ENCODE measurements at places on chromosomes 2 and 18.

DNA sequence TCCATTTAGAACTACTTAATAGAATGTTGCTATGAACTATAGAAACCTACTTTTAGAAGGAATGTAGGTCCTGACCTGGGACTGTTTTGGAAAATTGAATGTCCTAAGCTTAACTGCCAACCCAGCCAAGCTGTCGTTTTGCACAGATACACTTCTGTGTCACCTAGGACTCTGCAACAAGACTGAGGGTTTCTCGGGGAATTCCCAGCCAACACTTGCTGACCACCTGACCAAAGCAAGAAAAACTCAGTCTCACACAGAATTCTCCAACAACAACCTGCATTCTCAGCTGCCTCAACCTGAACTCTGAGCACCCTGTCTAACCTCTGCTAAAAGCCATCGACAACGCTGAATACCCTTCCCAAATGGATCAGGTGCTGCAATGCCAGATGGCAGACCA lies 128.2 kb downstream of the SS18 start:
- DNase-seq: no peak
- no peaks in the 10 kb centered on the region for H3K4me1 ChIP-seq
- no peak overlapping the region for H3K27ac ChIP-seq

- H3K27me3 ChIP-seq: no peaks in the 10 kb centered on the region
- DNase-seq: no peak
- H3K36me3 ChIP-seq: no peaks in the 10 kb centered on the region
Observed at GRCh38 chr18:35905436-35905835, 67.0 kb upstream of the RMP24 start.

- H3K4me1 ChIP-seq: peaks cover 77% of the 10 kb centered on the region
- H3K27ac ChIP-seq: peak within 1 kb of the TSS; percentile 89
- H3K4me3 ChIP-seq: peak within 1 kb of the TSS; percentile 77
- no peak for DNase-seq
Observed at GRCh38 chr2:27078267-27079194, at the start of gene EMILIN1. EMILIN1 (plus strand) TSS chr2:27078615; CDS start chr2:27079066, 451 bp downstream.

- DNase-seq: no peak
- H3K36me3 ChIP-seq: no peaks in the 10 kb centered on the region
- H3K27ac ChIP-seq: peak overlapping the region; percentile 70
- H3K4me1 ChIP-seq: peaks cover 18% of the 10 kb centered on the region
- H3K27me3 ChIP-seq: no peaks in the 10 kb centered on the region
Observed at GRCh38 chr2:25228848-25229278, 60.5 kb upstream of the POMC start.

- no peak overlapping the region for H3K27ac ChIP-seq
- DNase-seq: no peak
- H3K36me3 ChIP-seq: peaks cover 18% of the 10 kb centered on the region
- peaks cover 16% of the 10 kb centered on the region for H3K4me1 ChIP-seq
- no peak overlapping the region for H3K4me3 ChIP-seq
Observed at GRCh38 chr2:25833566-25833965, 44.7 kb downstream of the ASXL2 start.

Data from vagina (tissue), 2 donors.